ENCODE measurements at places on chromosomes 11 and 22.

GRCh38 chr11:42552786-42553185 is 759.0 kb upstream of the API5 start:
- DNase-seq: no peak

GRCh38 chr11:93585758-93586157 is 42.6 kb upstream of the SMCO4 start:
- peak; percentile 83 for DNase-seq

- no peak for DNase-seq
Measured at GRCh38 chr11:69333879-69334278, 39.9 kb downstream of the MYEOV start.

DNA sequence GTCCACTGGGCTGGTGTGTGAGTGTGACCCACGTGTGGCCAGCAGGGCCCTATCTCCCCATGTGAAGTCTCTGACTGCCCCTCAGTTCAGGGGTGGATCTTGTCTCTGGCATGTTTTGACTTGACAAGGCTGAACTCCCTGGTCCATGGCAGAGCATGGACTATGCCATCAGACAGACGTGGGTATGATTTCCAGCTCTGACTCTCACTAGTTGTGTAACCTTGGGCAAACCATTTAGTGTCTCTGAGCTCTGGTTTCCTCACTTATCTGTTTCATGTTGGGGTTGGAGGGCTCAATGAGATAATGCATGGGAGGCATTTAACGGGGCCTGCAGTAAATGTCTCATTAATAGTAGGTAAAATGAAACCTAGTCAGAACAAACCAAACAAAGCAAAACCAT is 254.5 kb upstream of the NARS2 start:
- DNase-seq: no peak

DNA sequence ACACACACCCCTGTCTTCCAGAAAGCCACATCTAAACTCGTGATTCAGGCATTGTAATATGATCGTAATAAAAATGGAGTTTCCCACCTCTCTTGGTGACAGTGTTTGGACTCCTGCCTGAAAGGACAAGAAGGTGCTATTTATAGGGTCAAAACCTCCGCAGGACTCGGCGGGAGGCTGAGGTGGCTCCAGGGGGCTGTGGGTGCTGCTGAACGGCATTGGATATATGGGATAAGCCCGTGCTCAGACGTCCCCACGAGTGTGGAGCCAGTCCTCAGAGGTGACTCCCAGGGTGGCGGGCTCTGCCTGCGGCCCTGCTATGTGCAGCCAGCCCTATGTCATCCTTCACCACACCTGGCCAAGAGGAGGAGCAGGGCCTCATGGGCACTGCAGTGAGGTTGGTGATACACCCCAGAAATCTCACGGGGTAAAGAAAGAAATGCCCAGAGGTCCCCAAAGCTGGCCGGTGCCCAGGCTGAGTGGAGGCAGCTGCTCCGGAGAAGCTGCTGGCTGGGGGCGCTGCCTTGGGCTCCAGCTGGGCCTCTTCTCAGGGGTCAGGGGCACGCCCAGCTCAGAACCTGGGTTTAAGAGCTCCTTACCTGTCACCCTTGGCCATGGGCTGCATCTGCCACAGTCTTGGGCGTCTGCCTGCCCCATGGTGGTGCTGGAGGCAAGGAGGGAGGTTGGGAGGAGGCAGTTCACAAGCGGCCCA is 5.1 kb upstream of the OSBPL5 start:
- DNase-seq: no peak

DNA sequence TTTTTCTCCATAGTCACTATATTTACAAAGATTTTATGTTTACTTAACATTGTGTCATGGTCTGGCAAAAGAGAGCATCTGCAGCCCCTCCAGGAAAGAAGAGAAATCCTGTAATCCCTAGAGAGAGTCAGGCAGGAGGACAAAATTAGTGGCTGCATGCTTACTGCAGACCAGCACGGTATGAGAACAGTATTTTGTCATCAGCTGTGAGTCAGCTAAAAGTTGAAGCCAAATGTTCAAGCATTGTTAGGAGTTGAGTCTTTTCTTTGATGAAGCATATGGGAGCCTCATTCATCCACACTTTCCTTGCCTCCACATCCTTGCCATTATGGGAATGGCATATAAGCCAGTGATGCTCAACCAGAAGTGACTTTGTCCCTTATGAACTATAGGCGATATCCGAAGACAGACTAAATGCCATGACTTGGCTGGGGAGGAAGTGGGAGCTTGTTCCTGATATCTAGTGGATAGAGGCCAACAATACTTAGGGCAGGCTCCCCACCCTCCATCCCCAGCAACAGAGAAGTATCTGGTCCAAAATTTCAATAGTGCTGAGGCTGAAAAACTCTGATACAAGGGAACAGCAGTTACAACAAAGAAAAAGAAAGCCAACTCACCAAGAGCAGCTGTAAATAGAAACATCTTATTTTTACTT is 112.0 kb upstream of the OR5AK2 start:
- no peak for DNase-seq

- DNase-seq: no peak
Measured at GRCh38 chr11:131385763-131386390, 15.5 kb downstream of the NTM start.

GRCh38 chr11:59754494-59754858 is 700 bp upstream of the STX3 start:
- DNase-seq: no peak

DNA sequence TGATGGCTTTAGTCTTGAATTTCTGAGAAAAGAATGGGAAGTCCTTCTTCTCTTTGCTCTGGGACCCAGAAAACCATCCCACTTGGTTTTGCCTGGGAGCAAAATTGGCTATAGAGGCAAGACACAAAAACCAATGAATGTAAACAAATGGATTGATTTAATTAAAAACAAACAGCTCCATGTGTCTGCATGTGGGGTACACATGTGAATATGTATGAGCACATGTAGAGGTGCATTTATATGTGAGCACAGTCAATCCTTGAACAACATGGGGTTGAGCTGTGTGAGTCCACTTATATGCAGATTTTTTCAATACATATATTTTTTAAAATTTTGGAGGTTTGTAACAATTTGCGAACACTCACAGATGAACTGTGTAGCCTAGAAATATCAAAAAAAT is 87.2 kb downstream of the CCDC81 start:
- no peak for DNase-seq

- DNase-seq: no peak
Measured at GRCh38 chr11:75386942-75387630, 12.2 kb upstream of the RPS3 start.

- DNase-seq: no peak
Measured at GRCh38 chr11:10147195-10147594, 146.8 kb downstream of the SBF2 start.

DNA sequence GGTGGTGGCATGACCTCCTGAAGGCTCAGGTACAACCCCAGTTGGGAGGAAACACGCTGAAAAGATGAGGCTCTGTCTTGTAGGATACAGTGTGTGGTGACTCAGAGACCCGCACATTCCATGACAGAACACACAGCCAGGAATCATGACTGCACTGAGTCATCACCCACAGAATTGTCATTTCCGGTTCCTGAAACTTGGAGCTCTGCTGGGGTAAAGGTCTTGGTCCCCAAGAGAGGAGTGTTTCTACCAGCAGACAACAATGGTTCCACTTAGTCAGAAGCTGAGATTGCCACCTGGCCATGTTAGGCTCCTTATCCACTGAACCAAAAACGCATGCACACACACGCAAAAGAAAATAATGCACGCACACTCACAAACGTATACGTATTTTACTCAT is 31.5 kb upstream of the CYB5R3 start:
- DNase-seq: peak; percentile 97

- no peak for DNase-seq
Measured at GRCh38 chr11:85115798-85116197, 511.3 kb downstream of the DLG2 start.

DNA sequence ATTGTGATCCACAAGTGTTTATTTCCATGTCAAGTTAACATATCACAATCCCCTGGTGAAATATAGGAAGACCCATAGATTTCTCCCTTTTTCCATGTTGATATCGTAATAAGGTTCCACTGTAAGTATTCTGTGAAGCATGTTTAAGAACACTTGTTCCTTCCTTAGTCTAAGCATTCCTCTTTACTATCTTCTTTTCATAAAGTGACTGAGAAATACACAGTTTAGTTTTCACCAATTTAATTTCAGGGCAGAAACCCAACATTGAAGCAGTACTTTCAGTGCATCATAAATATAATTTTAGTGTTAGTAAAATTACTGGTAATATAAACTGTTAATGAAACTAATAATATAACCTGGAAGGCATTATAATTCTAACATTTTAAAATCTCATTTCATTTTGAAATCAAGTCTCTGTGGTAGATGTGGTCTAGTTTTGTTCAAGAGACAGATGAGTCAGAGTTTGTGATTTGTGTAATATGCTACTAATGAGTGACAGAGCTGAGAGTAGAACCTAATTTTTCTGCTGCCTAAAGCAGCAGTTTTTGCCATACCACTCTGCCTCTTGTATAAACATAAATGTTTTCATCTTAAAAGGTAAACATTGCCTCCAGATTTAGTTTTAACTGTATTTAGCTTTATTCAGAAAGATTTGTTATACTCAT is 79.4 kb downstream of the ATM start:
- DNase-seq: peak; percentile 7

DNA sequence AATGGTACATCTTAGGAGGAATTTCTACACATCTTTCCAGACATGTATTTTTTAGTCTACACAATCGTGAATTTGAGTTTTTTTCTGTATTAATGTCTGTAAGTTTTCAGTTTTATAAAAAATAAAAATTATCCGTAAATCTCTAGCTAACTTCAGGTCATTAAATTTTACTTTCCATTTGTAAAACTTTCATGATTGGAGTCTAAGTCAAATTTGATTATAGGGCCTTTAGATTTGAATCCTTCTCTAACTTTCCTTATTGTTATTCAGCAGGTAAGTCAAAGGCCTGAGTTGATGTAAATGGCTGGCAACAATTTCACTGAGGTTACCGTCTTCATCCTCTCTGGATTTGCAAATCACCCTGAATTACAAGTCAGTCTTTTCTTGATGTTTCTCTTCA is at the start of gene OR8I2:
Gene OR8I2 (plus strand): TSS at position 301 of the 400 bp plus-strand sequence. CDS start 0 bp downstream, at position 301.
- no peak for DNase-seq

DNA sequence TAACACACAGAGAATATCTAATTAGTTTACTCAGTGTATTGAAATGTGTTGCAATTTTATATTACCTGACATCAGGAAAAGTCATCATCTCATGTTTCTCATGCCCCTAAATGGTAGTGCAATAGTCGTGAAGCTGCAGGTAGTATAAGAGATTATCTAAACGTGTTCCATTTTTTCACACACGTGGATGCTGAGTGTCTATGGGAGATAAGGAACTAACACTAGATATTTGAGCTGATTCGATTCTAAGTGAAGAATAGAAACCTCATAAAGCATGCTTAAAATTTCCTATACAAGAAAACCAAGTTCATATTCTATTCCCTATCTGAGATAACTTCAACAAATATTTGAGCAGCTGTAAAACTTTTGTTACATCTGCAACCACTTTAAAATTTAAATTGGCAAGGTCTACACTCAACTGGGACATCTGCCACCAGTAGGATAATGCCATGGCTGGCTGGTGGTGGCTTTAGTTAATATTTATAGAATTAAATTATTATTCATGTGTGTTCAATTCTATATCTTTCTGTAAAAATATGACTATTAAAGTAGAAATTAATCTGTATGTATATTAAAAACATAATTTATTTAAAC is 388.8 kb downstream of the LUZP2 start:
- DNase-seq: no peak

DNA sequence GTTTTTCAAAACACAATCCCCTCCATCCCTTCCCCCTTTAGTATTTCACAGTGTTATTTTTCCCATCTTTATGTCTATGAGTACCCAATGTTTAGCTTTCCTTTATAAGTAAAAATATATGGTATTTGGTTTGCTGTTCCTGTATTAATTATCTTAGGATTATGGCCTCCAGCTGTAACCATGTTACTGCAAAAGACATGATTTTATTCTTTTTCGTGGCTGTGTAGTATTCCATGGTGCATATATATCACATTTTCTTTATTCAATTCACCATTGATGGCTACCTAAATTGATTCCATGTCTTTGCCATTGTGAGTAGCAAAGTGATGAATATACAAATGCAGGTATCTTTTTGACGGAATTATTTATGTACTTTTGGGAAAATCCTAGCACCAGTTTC is 346.4 kb upstream of the CNTN5 start:
- DNase-seq: no peak

GRCh38 chr11:79346021-79346420 is 94.8 kb downstream of the TENM4 start:
- no peak for DNase-seq

GRCh38 chr11:70333261-70333660 is 62.8 kb downstream of the PPFIA1 start:
- no peak for DNase-seq

DNA sequence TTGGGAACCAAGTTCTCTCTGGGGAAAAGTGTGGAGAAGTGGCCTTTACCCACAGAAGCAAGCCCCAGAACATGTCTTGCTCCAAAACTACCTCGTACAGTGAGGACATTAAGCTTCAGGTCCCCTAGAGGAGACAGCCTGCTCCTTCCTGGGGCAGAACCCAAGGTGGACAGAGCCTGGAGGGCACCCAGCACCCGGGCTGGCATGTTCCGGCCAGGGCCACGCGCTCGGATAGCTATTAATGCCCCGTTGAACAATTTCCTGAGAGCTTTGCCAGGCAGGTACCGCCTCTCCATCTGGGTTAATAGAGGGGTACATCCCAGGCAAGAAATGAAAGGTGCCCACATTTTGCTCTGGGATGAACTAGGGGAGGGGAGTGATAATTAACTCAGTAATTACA is 169.0 kb upstream of the GRK3 start:
- no peak for DNase-seq

GRCh38 chr11:82945682-82946081 is 44.1 kb downstream of the DDIAS start:
- no peak for DNase-seq

DNA sequence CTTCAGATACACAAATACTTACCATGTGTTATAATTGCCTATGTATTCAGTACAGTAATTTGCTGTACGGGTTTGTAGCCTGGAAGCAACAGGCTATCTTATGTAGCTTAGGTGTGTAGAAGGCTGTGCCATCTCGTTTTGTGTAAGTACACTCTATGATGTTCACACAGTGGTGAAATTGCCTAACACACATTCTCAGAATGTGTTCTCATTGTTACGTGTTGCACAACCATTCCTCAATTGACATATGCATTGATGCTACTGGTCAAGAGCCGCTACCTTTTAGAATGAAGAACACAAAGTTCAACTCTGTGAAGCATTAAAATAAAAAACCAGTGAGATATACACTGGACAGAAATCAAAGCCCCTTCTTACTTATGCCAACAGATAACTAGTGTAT is 26.7 kb downstream of the SVIP start:
- DNase-seq: no peak

GRCh38 chr11:47189100-47189834 is 3.0 kb upstream of the PACSIN3 start:
- DNase-seq: peak; percentile 68
